ENCODE measurements at places on chromosomes 12 and 14.
A peak's percentile ranks its signal among the peaks of the same experiment; 100 is the strongest.

- no peak for DNase-seq
Measured at GRCh38 chr12:84701041-84701440, 211.6 kb downstream of the SLC6A15 start.

DNA sequence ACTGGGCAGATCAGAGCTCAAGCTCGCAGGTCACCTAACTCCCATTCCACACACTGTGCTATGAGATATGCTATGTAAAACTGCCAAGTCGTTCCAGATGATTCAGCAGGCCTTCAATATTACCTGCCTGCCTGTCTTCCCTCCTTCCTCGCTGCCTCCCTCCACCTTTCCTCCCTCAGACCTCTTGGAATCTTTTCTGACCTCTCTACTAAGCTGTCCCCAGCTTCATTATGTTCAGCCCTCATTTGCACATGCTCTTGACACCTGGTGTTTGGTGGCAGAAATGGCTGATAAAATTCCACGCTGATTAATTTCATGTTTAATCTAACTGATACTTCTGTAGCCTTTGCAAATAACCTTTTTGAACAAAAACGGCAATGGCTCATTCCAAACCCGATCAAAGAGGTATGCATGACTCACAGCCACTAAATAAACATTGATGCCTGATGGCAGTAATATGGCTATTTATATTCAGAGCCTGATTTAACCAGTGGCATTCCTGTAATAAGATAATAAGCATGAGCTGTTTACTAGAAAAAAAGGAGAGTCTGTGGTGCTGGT is 130.8 kb upstream of the EGLN3 start:
- DNase-seq = no peak

DNA sequence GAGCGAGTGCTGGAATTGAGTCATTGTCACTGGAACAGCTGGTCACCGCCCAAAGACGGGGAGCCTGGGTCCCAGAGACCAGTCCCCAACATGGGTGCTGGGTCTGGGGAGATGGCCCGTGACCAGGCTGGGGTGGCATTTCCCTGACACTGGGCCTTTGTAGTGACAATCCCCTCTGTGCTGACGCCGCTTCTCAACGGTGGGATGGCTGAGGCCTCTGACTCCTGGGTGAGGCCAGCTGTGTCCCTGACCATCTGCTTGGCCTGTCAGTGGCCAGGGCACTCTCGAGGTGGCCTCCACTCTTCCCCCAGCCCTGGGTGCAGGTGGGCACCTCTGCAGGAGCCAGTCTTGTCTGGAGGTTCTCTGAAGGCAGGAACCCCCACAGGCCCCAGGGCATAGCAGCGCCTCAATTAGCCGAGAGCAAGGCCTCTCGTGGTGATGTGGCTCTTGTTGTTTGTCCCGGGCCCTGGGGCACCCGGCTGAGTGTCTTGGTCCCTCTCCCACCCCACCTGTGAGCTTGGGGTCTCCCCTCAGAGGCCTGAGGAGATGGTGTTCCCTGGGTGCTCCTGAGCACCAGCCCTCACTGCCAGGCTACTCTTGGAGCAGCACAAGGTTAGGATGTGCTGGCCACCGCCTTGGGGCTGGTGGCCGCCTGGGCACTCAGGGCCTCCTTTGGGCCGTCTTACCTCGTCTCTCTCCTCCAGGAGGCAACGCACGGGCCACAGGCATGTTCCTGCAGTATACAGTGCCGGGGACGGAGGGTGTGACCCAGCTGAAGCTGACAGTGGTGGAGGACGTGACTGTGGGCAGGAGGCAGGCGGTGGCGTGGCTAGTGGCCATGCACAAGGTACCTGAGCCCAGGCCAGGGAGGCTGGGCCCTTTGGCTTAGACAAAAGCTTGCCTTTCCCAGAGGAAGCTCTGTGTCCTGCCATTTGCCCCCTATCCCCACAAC is 16.6 kb downstream of the ZFYVE21 start:
- DNase-seq = no peak

- DNase-seq = peak; percentile 68
Measured at GRCh38 chr12:123131879-123132402, 18.9 kb downstream of the PITPNM2 start.

- DNase-seq = no peak
Measured at GRCh38 chr14:47153746-47154145, 502.2 kb upstream of the RPL10L start.

GRCh38 chr14:91284791-91285548 is 40.5 kb upstream of the GPR68 start:
- no peak for DNase-seq

DNA sequence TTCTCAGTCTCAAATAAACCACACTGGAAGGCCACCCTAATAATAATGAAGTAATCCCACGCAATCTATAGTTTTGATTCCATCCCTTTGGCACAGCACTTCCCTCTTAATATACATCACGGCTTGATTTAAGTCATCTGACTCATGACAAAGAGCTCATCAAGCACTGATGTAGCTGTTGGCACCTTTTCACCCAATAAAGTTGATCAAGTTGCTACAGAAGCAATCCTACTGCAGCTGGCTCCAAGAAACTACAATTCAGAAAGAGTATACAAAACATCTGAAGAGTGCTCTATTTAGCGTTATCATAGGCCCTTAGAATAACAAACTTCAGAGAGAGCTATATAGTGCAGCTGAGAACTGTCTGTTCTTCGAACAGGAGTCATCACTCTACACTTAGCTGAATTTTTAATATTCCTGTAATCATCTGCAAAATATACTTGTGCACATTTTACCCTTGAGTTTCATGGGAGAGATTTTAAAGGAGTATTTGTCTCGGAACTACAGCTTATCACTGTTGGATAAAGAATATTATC is 94.9 kb downstream of the OSBPL8 start:
- no peak for DNase-seq

- peak; percentile 15 for DNase-seq
Measured at GRCh38 chr12:6871052-6871957, 1.8 kb downstream of the SPSB2 start.

DNA sequence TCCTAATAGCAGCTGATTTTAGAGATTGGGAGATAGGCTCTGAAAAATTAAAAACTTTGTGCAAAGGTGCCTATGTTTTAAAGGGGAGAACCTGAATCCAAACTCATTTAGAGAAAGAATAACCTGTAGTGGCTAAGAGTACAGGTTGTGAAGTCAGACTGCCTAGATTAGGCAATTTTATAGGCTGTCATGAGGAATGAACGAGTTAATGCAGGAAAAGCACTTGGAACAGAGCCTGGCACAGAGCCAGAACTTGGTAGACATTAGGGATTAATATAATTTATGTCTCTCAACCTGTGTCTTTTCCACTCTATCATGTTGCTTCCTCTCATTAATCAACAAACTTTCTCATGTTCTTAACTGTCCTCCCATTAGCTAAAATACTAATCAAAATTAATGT is 98.1 kb downstream of the WIF1 start:
- no peak for DNase-seq

DNA sequence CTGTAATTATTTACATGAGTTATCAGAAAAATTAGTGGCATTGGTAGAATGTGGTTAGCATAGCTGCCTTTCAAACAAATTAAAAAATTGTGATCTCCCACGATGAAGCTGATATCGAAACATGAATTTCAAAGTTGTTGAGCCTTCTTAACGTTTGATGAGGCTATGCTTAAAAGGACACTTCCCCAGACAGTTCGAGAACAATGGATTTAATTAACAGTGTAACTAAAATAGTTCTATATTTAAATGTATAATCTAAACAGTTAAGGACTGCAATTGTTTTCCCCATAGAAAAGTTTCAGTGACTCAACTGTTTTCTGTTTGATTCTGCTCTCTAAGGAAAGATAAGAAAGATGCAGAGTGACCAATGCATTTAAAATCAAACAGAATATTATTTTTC is 1.6 kb downstream of the CLEC2B start:
- no peak for DNase-seq

- DNase-seq = no peak
Measured at GRCh38 chr12:91326058-91327027, 143.7 kb upstream of the DCN start.

GRCh38 chr14:56816574-56817391 is 6.5 kb upstream of the OTX2 start:
- DNase-seq = no peak

DNA sequence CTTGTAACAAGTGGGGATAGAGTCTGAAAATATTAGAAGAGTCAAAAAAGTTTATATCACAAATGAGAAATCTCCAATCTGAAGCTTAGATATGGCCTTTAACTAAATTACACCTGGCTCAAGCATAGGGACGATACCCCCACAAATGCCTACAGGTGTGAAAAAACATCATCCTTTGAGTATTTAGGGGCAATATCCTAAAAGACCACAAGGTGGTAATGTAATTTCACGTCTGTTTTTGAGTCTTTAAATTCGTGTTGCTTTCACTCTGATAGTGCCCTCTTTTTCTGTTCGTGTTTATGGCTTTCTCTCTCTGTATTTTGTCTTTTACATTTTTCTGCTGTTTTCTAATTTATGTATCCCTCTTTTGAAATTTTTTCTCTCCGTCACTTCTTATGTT is 84.3 kb downstream of the ETNK1 start:
- DNase-seq = no peak

GRCh38 chr12:71558445-71558844 is 105.2 kb downstream of the ZFC3H1 start:
- no peak for DNase-seq

DNA sequence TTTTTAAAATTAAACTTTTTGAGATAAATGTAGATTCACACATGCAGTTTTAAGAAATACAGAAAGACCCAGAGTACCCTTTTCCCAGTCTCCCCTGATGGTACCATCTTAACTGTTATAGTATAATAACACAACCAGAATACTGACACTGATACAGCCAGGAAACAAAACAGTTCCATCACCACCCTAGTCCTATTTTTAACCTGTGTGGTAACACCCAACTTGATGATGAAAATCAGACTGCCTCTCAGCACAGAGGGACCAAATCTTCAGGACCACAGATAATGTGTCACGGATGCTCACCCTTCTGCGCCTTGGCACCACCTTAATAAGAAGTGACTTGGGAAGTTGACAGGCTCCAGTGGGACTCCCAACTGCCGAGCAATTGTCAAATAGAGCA is 18.1 kb downstream of the FBXO21 start:
- DNase-seq = no peak

DNA sequence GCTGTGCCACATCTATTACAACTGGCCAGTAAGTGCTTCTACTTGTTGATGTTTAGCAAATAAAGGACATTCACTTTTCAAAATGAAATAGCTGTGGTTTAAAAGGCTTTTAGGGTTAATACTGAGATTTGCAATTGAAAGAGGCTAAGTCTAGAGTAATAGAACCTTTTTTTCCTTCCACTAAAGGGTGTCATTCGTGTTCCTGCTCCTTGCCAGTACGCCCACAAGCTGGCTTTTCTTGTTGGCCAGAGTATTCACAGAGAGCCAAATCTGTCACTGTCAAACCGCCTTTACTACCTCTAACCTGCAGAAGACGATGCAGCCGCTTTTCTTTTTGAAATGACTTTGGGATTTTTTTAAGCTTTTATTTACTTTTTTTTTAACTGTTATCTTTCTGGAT is 33.6 kb downstream of the PIWIL1 start:
- no peak for DNase-seq

- no peak for DNase-seq
Measured at GRCh38 chr12:103687253-103687652, 100.2 kb downstream of the STAB2 start.

DNA sequence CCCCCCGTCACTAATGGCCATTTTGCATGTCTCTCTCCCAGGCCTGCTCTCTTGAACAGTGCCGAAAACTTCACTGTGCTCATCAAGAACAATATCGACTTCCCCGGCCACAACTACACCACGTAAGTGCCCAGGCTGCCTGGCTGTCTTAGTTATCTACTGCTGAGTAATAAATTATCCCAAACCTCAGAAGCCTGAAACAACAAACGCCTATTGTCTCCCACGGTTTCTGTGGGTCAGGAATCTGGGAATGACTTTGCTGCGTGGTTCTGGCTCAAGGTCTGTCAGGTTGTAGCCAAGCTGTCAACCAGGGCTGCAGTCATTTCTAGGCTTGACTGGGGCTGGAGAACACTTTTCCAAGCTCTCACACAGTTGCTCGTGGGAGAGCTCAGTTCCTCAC is 32.6 kb downstream of the P2RX7 start:
- DNase-seq = no peak

GRCh38 chr14:37289688-37290087 is 92.0 kb downstream of the MIPOL1 start:
- no peak for DNase-seq

DNA sequence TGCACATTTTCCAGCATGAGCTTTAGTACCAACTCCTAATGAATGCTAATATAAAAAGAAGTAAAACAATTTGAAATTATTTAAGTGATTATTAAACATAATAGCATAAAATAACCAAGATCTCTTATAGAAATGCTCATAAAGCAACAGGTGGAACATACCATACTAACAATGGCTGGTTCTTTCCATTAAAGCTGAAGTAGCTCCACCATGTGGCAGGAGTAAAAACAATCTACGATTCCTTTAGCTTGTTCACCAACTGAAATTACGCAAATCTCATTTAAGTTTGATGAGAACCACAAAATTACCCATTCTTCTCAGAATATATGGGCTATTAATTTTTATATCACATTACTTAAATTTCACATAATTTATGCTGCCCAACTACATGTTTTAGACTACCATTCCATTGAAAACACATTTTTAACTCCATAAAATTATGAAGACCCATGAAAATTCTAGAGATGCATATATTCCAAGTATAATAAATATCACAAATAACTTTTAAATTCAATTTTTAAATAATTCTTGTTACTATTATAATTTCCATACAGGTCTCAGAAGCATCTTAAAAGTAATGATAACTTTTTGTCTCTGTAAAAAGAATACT is 213.6 kb downstream of the DAD1 start:
- DNase-seq = no peak

DNA sequence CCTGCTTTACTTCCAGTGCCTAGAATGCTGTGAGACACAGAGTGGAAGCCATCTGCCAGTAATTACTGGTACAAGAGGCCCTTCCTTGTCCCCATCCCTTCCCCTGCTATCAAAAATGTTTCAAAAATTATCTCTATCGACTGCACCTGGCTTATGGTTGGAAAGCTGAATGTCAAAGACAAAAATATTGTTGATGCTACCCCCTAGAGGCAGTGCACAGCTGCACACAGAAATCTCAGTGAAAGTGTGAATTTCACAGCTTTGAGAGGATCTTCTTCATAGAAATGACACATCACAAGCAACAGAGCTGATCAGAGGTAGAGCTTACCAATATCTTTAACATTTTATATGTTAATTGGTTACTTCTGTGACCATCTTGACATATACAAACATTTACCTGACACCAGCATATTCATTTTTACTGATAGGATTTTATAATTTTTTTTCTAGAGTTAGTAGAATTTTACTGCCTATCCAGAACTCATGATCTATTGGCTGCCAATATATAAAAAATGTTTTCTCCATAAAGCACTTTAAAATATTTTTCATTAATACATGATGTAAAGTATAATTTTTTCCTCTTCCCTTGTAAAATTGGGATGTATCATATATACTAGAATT is 138.0 kb downstream of the AACS start:
- no peak for DNase-seq

All from CD4-positive, alpha-beta T cell treated with Interleukin-1 beta for 1 hour (primary cell).